ENCODE measurements at places on chromosomes 7 and 10.
A peak's percentile ranks its signal among the peaks of the same experiment; 100 is the strongest.

- DNase-seq, result no peak
Measured at GRCh38 chr7:36284456-36285090, 105.1 kb upstream of the ANLN start.

DNA sequence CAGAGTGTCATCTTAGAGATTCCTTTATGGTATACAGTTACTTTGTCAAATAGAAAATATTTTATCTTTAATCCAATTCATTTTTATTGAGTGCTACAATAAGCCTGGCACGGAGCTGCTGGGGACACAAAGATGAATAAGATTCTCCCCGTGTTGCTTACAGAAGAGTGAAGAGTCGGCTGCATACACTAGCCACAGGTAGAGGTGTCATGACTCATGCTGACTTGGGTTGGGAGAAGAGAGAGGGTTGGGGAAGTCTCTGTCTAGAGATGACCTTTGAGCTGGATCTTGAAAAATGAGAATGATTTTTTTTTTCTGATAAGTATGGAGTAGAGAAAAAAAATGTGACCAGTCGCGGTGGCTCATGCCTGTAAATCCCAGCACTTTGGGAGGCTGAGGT is 289.9 kb upstream of the CELF2 start:
- no peak for DNase-seq

- peak; percentile 24 for DNase-seq
Measured at GRCh38 chr10:43816351-43817321, 168.0 kb upstream of the ZNF32 start.

- DNase-seq, result no peak
Measured at GRCh38 chr7:1596181-1597043, 26.6 kb upstream of the PSMG3 start.

- no peak for DNase-seq
Measured at GRCh38 chr10:4813023-4813422, 13.0 kb upstream of the AKR1E2 start.

DNA sequence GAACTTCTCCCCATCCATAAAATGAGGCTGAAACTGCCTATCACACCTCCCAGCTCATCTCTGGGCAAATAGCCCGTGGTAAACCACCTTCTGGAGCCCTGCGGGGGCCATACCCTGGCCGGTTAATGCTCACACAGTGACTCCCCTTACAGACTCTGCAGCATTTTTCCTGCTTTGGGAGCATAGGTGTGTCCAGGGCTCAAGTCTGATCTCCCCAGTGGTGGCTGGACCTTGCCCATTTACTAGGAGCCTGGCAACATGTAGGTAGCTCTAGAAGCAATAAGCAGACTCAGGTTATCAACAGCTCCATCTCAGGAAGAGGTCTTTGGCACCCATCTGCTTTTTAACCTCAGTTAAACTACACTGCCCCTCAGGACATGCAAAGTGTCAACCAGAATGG is 5.5 kb upstream of the CDHR1 start:
- DNase-seq, result no peak

DNA sequence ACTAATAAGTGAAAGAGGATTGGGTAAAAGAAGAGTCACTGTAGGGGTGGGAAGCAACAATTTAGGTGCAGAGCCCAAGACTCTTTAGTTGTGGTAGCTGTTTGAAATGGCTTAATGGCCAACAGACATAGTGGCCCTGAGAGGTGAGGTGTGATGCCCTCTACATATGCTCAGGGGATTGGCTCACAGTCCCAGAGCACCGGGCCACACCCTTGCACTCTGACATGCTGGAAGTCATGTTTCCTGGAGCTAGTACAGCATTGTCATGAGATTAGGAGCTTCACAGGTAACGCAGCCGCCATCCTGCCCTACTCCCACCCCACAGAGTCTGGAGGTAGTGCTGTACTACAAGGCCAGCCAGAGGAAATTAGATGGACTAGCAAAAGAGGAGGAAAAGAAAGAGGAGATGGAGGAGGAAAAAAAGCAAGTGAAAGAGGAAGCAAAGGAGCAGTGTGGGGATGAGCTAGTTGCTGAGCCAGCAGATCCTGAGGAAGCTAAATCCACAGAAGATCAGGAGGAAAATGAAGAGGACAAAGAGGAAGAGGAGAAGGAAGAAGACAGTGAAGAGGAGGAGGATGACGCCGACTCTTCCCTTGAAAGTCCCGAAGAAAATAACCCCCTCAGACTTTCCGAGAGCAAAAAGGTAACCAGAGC is 14.8 kb upstream of the FLNC start:
- DNase-seq, result no peak

DNA sequence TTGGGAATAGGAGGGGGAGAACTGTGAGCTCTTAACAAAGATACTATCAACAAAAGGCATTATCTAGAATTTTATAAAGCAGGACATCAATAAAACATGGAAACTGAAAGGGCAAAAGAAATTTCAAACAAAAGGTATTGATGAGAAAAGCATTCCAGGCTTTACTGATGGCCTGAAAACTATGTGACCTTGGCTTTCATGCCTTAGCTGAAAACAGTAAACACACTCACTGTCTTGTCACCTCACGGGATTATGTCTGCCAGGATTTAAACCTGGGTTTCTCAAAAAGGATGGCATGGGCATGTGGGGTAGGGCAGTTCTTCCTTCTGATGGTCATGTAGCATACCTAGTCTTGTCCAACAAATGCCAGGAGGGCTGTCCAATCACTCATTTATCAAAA is 22.9 kb downstream of the DOCK4 start:
- DNase-seq, result no peak

DNA sequence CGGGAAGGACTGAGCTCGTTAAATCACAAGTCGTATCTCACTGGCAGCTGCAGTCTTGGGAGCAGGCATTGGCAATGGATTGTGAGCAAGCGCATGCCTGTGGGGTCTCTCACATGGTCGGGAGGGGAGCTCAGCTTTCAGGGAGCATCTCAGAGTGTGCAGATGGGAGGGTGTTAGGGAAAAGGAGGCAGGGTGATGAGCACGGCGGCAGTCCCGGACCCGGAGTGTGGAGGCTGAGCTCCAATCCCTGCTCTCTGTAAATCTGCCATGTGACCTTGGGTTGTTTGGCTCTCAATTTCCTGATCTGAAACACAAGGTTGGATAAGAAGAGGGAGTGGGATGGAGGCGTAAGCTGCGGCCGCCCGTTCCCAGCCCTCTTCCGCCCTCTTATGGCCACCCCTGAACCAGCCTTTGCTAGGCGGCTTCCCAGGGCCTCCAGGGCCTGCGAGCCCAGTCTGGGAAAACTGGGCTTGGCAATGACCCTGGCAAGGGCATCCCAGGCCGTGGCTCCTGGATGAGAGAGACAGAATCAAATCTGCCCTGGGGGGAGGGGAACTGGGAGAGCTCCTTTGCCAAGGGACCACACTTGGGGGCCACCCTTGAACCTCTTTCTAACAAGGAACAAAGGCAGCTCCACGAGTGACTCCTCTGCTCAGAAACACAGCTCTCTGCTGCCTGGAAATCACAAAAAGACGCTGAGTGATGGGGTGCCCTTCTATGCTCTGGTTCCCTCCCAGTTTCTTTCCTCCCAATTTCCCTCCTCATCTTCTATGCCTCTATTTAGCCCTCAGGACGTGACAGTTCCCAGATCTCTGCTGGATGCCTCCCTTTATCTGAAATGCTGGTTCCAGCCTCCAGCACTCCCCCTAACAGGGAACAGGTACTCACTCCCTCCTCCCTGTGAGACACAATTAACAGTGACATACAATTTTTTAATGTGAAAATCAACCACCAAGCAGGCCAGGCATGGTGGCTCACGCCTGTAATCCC is 41.7 kb upstream of the LOXL4 start:
- DNase-seq, result no peak

GRCh38 chr10:28737096-28737495 is 59.8 kb downstream of the BAMBI start:
- DNase-seq, result no peak

DNA sequence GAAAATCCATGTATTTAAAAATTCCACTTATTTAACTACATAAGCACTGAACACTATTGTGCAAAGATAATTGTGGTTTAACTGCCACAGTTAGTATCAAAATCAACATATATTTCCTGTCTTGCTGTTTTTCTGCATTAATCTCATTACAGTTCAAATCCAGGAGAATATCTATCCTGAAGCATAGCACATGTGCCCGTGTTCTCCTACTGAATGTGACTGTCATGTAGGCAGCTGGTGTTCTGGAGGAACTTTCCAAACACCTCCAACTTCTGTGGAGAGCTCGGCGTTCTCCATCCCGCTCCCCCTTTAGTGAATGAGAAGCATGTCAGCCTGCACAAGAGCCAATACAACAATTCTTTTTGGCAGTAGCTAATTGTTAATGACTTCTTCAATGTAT is 76.4 kb upstream of the IKZF1 start:
- no peak for DNase-seq

DNA sequence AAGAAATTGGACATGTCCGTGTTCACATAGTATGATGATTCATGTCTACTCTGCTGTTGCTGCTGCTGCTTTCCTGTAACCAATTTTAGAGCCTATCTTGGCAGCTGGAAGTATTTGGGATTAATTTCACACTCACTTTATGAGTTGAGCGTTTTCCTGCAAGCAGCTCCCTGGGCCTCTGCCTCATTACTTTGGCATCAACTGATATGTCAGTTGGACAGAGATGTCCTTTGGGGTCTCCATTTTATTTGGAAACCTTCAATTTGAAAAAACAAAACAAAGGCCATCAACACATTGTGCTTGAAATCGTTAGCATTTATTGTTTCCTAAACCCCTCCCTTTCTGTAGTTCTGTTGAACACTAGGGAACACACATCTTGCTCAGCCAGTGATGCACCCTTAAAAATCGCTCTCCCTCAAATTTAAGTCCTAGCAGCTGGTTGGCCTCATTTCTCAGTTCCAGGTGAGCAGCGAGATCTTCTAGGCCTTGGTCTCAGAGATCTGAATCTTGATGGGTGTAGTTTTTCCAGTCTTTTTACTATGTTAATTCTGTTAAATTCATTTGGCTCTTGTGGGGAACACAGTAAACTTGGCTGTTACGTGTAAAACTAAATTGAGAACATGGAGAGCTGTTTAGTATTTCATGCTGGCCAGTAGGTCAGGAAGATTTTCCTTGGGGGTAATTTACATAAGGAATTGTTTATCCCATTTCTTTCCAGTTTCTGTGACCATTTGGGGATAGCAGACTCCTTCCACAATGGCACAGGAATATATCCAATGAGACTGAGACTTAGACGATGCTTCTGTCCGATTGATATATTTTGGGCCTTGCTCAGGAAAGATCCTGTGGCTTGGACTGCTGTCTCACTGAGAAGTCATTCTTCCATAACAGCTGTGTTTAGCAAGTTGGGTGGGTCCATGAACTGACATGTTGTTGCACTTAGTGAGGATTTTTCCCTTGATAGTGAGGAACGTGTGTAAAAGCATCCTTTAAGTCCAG is 371.6 kb downstream of the BBS9 start:
- DNase-seq, result no peak

GRCh38 chr10:27541796-27542729 is 38.0 kb downstream of the RAB18 start:
- DNase-seq, result no peak

GRCh38 chr7:27709137-27710075 is 30.6 kb upstream of the TAX1BP1 start:
- no peak for DNase-seq

DNA sequence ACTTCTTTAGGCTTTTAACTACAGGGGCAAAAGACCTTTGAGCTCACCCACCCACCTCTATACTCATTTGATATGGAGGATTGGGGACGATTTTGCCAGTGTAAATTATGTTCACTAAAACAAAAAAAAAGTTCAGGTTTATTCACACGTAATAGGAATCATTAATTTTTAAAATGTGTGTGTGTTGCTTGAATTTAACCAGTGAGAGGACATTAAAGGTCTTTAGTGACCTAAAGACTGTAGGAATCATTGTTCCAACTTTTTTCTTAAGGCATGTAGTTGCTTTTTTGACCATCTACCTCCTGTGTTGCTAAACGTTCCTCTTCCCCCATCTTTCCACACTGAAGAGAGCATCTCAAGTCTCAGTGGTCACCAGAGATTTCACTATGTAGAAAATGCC is 1.1 kb downstream of the SSBP1 start:
- no peak for DNase-seq

DNA sequence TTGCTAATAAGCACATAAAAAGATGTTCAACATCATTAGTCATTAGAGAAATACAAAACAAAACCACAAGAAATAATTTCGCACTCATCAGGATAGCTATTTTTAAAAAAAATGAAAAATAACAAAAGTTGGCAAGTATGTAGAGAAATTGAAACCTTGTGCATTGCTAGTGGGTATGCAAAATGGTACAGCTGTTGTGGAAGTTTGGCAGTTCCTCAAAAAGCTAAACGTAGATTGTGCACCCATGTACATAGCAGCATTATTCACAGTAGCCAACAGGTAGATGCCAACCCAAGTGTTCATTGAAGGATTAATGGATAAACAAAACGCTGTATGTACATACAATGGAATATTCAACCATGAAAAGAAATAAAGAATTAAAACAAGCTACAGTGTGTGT is 35.3 kb upstream of the STARD3NL start:
- DNase-seq, result no peak
